ENCODE measurements at places on chromosomes 6 and 20.

DNA sequence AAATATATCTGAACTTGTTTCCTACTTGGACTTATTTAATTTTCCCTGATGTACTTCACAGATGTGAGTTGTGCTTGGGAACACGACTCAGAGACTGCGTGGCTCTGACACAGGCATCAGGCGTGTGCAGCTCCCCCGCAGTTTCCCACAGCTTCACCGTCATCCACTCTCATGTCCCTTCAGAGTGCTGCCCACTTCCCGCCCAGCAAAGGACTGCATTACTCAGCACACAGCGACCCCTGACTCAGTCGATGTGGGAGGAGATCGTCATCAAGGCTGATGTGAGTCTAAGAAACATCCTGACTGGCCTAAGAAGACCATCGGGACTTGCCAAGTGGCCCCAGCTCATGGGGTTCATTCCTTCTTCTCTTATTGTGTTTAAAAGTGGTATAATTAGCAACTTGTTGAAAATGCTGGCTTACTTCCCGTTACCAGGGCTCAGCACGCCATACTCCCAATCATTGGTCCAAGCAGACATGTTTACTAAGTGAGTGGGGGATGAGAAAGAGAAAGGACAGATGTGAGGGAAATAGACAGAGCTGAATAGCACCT, 539.4 kb upstream of the JARID2 start:
- no peak for DNase-seq

DNA sequence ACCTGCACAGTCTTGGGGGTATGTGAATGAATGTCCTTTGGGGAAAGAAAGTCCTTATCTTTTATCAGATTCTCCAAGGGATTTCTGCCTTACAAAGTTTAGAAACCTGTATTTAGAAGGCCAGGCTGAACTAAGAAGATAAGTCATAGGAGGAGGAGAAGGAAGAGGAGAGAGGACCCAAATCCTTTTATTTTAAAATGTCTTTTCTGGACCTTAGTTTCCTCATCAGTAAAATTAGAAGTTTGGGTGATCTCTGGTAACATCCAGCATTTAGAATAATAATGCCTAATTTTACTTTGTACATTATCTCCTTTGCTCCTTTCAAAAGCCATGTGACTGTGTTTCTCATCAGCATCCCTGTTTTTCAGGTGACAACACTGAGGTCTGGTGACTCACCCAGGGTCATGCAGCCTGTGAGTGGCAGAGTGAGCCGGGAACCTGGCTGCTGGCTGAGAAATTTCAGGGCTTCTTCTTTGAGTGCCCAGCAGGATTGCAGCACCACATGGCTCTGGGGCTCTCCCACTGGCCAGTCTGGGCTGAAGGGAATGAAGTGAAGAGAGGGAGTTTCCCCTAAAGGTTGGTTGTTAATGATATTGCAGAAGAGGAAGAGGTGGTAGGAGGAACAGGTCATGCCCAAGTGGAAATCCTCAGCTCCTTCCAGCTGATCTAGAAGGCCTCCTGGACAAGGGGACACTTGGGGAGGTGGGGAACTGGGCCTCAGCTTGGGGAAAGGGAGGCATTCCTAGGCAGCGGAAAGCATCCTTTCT, 34.0 kb downstream of the VEGFA start:
- DNase-seq = no peak

DNA sequence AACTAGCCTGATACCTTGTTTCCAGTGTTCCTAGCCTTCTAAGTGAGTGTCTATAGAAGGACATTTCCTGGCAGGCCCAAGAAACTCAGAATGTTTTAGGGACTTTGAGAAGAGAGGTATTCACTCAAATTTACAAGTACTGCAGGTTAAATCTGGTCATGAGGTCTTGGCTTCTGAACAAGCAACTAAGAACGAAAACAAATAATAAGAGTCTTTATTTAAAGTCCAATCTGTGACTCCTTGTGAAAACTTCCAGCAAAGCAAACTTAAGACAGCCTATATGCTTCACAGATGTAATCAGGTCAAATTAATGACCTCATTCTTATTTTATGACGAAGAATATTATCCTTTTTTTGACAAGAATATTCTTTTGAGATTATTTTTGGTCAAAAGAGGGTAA, 79.4 kb upstream of the PRSS16 start:
- DNase-seq = no peak

GRCh38 chr6:96659084-96659845, 96.3 kb downstream of the FHL5 start:
- DNase-seq = no peak

GRCh38 chr20:61924858-61925554, 140.7 kb downstream of the TAF4 start:
- no peak for DNase-seq

DNA sequence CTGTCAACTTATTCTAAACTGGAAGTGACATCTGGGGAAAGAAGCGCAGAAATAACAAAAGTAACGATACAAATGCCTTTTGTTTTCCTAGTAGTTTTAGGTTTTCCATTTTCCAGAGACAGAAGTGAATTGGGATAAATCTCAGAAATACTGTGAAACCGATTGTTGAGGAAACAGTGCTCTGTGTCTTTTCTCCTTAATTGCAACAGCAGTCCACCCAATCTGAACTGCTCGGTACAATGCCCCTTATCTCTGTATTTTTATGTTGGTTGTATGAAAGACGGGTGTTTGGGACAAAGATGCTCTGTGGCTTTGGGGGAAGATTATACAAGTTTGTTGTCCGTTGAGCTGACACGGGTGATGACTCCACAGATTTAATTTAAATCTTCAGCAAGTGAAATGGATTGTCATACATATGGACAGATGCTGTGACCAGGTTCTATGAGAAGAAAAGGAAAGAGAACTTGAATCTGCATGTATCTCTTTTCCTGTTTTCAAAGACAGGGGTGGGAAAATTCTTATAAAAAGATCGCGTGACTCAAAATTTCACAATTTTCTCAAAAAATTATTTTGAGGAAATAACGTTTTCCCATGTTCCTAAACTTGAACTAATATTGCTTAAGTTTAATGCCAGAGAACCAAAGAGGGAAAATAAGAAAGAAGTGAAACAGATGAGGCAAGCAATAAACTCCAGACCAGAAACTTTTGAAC, 41.2 kb downstream of the SASH1 start:
- DNase-seq = no peak

DNA sequence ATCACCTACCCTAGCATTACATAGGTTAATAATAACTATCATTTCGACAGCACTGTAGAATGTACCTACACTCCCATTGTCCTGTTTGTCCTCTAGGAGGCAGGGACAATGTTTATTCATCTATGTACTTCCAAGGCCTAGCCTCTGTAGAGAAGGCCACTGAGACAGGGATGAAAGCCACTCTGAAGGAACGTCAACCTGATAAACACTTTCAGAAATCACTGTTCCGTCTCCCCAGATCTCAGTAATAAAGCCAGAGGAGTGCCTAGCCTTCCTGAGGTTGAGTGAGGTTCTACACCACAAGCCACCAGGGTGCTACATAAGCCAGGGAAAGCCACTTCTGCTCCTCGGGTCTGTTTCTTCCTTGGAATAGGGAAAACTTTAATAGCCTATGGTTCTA, 44.8 kb downstream of the POPDC3 start:
- DNase-seq = no peak

- DNase-seq = no peak
Measured at GRCh38 chr6:132234356-132234755, 166.9 kb downstream of the MOXD1 start.

GRCh38 chr6:106872049-106872448, 102.5 kb downstream of the CD24 start:
- DNase-seq = no peak

DNA sequence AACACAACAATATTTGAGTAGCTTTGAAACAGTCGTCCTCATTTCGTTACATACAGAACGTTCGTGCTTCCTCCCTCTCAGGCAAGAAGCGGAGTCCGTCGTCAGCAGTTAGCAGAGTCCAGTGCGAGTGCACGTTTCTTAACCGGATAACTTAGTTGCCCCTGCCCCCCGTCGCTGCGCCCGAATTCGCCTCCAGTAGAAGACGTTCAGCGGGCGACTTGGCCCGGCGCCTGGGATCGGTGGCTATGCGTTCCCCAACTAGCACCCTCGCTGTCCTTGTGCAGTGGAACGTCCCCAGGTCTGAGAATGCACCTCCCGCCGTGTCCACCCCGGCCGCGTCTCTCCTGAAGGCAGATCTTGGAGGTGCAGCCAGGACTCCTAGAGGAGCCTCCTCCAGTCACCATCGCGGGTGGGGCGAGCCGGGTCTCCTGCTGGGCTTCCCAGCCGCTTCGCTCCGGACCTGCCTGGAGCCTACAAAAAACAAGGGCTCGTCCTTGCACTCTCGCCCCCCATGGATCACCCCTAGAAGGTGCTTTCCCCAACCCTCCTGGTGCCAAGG, 910 bp upstream of the PCSK2 start:
- no peak for DNase-seq
